ENCODE measurements at places on chromosomes 16 and 17.

DNA sequence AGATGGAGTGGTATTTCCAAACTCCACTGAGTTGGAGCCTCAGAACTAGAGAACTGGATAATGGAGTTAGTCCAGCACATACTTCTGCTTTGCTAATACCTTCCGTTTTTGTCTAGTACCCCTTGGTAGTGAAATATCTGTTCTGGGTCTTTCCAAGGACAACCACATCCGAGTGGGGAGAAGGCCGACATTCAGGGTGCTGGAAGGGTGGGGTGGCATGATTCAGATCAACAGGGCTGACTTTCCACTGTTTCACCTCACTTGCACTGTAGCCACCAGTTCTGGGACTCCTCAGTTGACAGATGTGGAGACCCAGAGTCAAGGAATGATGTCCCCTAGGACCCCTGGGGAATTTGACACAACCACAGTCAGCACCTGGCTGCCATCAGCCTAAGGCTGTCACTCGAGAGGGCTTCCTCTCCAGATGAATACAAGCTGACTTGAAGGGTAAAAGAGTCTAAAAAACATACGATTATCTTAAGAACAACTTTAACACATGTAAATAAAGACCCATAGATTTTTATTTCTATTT is 84.8 kb upstream of the HNF1B start:
- no peak for DNase-seq

DNA sequence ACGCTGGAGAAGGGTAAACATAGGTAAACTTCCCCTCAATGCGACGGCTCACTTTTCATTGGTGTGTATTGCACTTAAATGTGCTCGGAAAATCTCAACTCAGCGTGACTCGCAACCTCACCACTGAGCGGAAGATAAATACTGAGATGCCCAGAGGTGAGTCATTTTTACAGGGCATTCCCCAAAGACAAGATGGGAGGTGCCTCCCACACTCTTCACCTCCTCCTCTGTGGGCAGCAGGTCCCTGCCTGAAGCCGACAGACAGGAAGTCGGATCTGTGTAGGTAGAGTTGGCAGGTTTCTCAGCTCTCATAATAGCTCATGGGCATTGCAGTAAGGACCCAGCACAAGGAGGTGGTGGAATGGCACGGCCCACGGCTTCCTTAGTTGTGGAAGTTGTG is 274.6 kb upstream of the HSBP1 start:
- peak; percentile 56 for DNase-seq

- no peak for DNase-seq
Measured at GRCh38 chr16:71255721-71256120, 25.2 kb upstream of the HYDIN start.

GRCh38 chr16:30923554-30924075 is at the start of gene FBXL19:
FBXL19 (plus strand) TSS chr16:30923572; CDS start chr16:30925755, 2,183 bp downstream.
- DNase-seq: no peak

GRCh38 chr17:27497696-27498095 is 41.4 kb downstream of the KSR1 start:
- no peak for DNase-seq

GRCh38 chr17:44155488-44155887 is 13.8 kb downstream of the HROB start:
- no peak for DNase-seq

DNA sequence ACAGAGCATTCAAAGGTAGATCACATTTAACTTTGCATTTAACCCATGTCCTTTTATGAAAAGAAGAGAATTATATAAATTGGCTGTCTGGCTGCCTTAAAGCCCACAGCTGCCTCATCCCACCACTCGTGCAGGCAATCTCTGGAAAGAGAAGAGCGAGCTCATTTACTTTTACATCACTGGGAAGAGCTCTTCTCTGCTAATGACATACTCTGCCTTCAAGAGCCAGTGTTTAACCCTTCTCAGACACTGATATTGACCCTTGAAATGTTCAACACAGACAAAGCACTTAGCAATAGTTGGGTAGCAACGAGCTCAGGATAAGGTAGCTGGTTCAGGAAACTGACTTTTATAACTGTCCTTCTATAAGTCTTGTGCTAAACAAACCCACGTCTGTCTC is 6.8 kb downstream of the KRT38 start:
- no peak for DNase-seq

- no peak for DNase-seq
Measured at GRCh38 chr17:78973196-78973595, 6.5 kb downstream of the LGALS3BP start.

GRCh38 chr16:84593825-84594724 is 23.8 kb downstream of the COTL1 start:
- no peak for DNase-seq

DNA sequence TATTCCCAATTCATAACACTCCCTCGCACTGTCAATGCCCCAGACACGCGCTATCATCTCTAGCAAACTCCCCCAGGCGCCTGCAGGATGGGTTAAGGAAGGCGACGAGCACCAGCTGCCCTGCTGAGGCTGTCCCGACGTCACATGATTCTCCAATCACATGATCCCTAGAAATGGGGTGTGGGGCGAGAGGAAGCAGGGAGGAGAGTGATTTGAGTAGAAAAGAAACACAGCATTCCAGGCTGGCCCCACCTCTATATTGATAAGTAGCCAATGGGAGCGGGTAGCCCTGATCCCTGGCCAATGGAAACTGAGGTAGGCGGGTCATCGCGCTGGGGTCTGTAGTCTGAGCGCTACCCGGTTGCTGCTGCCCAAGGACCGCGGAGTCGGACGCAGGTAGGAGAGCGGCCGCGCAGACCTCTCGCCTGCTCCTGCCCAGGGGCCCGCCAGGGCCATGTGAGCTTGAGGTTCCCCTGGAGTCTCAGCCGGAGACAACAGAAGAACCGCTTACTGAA is at the start of gene GRN:
Gene GRN (plus strand): TSS at position 364 of the 515 bp plus-strand sequence. CDS start 3,863 bp downstream, outside the sequence.
- DNase-seq: peak; percentile 99

GRCh38 chr17:77667478-77667877 is 291.0 kb upstream of the TNRC6C start:
- no peak for DNase-seq

DNA sequence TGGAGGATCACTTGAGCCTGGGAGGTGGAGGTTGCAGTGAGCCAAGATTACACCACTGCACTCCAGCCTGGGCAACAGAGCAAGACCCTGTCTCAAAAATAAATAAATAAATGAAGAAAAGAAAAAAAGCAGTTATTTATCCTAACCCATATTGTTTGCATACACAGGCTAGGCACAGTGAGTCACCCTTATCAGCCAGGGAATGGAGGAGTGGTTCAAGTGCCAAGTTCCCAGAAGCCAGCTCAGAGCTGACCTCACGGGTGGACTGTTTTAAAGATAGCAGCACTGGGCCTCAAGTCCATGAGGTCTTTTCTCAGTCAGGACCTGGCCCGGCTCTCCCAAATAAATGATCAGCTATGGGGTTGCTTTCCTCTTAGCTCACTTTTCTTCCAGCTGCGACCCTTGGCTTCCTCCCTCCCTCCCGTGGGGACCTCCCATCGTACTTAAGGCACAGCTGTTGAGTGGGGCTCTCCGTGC is 22.6 kb upstream of the MGAT5B start:
- DNase-seq: no peak

Data from fibroblast of skin of abdomen (primary cell).